Muscle of arm (tissue), 14 donors: ENCODE measurements at places on chromosomes 2 and 18. TPM values are rescaled to one million over a fixed set of nuclear protein-coding genes. Genes with fewer than 3 reads are reported as not detected.

SIX3 gene
- polyA plus RNA-seq: not detected

REG1B gene
- not detected for polyA plus RNA-seq

CNDP1 gene
- polyA plus RNA-seq: 0.22 TPM

LYPD1 gene
- polyA plus RNA-seq: 9.6 TPM

MERTK gene
- polyA plus RNA-seq: not detected

- peak; percentile 84 for DNase-seq
Measured at GRCh38 chr2:201357221-201357620, at the start of gene FLACC1. Gene FLACC1 (minus strand): TSS chr2:201357345. CDS start chr2:201351404, 5,941 bp downstream.

DNA sequence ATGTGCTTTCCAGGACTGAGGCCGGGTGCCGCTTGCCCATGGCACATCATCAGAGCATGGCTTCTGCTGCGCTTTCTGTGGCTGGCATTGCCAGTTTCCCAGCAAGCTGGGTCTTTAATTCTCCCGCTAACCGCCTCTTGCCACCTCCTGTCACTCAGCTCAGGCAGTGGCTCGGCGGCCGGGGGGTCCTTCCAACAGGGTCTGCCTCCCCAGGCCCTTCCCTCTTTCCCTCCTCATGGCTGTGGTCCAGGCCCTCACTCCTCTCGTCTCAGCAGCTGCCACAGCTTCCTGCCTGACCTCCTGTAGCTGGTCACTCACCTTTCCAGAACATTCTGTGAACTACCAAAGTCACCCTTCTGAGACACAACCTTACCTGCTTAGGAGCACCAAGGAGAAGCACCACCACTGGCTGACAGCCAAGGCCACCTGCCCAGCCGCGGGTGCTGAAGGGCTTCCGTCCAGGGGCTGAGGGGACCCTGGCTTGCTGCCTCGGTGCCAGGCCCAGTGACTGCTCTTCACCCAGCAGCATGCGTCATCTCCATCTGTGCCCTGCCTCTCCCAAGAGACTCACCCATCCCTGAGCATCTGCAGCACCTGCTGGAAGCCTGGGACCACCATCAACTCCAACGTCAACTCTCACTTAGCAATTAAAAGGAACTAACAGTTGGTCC lies 22.6 kb downstream of the CHMP1B start:
- DNase-seq: no peak

DNA sequence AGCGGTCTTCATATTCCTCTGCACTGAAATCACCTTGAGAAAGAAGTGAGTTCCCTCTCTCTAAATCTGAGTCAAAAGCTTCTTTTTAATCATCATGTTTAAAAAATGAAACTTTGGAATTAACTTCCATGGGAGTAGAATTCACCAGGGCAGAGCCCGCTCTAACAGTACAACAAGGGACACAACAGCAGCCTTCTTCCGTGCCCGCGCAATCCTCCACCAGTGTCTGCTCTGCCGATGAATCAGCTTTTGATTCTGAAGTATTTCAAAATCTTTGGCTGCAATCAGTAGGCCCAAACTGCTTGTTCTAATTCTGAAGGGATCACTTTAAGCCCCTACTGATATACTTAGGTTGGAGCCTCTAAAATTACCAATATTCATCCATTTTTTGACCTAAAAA lies 76.9 kb downstream of the USP40 start:
- DNase-seq: no peak

GRCh38 chr2:19425419-19425818 lies 67.0 kb upstream of the OSR1 start:
- no peak for DNase-seq

DNA sequence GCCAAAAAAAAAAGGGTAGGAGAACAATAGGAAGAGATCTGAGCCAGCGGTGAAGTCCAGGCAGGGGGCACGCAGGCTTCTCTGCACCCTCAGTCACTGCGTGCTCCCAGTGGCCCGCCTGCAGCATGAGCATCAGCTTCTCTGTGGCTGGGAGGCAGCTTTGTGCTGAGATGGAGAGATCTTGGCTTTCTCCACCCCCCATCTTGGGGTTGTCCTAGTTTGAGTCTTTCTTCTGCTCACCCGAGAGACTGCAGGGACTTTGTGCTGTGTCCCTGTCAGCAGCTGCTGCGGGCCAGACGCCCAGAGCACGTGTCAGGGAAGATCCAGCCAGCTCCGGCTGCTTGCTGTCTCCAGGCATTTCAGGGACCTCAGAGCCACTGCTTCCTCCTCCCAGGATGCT lies 20.3 kb downstream of the TRAPPC12 start:
- peak; percentile 63 for DNase-seq

DNA sequence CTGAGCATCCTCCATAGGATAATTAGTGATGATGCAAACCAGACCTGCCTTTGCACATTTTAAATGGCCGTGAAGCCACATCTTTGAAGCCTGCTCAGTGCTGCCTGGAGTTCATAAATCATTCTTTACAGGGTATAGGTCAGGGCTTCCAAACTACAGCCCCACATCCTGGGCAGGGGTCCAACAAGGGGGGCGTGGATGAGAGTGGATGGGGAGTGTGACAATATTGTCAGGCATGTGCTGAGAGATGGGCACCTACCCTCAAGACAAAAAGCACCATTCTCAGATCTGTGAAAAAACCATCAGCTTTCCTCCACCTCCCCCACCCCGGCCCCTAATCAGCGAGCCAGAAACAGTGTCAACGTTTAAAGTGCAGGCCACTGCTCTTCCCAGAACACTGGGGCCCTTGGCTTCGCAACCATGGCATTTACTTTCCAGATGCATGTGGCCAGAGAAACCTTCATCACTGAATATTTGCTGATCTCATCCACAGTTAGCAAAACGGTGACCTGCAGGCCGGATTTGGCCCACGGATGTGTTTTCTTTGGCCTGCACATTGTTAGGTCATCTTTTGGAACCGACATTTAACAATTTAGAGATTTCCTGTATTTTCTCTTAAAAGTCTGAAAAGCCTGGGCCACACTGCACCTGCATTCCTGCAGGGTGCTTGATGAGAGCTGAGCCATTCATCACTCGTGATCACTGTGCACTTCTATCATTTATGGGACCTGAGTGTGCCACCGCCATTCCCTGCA lies 130.7 kb downstream of the ANKRD44 start:
- DNase-seq: peak; percentile 74

- DNase-seq: peak; percentile 31
Measured at GRCh38 chr18:8367217-8367988, 241.8 kb upstream of the RAB12 start.

GRCh38 chr2:9002637-9003365 lies 683 bp downstream of the MBOAT2 start:
- DNase-seq: peak; percentile 20
